ENCODE measurements at places on chromosomes 4 and X.

DNA sequence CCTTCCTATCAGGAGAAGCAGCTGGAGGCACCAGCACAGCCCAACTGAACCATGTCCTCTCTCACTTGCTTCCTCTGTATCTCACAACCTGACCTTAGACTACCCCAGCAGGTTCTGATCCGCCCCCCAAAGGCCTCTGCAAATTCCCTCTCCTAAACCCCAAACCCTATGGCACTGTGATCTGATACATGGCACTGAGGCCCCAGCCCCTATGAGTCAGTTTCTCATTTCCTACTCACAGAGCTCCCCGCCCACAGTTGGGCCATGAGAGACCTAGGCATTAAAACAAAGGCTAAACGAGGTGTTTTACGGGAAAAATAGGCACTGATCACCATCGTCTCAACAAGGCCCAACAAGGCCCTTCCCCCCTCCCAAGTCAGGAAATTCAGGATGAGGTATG lies 19.1 kb downstream of the SASH3 start:
- DNase-seq: no peak

- DNase-seq: no peak
These were observed 6.5 kb upstream of the GLRA3 start for GRCh38 chr4:174835536-174835935.

DNA sequence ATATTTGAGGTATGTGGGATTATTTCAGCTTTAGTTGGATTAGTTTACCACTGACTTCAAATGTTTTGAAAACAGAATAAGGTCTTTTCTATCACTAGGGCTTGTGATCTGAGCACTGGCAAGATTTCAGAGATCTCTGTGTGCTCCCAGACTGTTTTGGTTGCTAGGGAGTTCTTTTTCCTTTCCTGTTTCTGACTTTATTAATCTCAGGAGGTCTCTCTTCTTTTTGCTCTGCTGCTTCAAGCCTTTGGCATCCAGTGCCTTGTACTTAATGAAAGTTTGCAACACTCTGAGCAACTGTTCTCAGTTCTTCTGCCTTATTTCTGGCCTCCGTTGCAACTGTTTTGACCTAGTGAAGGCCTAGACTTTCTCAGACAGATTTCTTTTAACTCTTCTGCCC lies 32.1 kb upstream of the PAQR3 start:
- no peak for DNase-seq

DNA sequence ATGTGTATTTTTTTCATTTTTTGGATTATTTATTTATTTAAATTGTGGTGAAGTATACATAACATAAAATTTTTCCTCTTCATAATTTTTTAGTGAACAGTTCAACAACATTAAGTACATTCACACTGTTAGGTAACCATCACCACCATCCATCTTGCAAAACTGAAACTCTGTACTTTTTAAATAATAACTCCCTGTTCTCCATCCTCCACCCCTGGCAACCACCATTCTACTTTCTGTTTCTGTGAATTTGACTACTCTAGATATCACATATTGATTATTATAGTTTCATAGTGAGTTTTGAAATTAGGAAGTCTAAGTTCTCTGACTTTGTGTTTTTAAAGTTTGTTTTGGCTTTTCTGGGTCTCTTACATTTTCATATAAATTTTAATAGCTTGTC lies 89.3 kb upstream of the STX18 start:
- DNase-seq: no peak

- DNase-seq: no peak
These were observed 21.0 kb downstream of the MSX1 start for GRCh38 chr4:4880492-4880891.

DNA sequence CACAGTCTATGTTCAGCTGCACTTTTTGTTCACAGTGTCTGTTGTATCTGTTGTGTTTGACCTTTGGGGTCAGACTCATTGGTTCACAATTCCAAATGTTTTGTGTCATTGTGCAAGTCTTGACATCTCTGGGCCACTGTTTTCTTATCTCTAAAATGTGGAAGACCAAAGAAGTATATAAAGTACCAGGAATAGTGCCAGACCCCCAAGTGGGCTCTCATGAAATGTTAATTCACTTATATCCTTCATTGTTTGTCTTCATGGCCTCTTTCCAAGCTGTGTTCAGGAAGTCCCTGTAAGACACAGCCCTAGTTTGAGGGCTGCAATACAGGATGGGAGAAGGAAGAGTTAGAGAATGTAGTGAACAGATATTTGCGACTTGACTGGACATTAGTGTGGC lies 468.3 kb upstream of the BOD1L1 start:
- no peak for DNase-seq

- DNase-seq: no peak
These were observed 81.5 kb downstream of the RCHY1 start for GRCh38 chr4:75432683-75433082.

DNA sequence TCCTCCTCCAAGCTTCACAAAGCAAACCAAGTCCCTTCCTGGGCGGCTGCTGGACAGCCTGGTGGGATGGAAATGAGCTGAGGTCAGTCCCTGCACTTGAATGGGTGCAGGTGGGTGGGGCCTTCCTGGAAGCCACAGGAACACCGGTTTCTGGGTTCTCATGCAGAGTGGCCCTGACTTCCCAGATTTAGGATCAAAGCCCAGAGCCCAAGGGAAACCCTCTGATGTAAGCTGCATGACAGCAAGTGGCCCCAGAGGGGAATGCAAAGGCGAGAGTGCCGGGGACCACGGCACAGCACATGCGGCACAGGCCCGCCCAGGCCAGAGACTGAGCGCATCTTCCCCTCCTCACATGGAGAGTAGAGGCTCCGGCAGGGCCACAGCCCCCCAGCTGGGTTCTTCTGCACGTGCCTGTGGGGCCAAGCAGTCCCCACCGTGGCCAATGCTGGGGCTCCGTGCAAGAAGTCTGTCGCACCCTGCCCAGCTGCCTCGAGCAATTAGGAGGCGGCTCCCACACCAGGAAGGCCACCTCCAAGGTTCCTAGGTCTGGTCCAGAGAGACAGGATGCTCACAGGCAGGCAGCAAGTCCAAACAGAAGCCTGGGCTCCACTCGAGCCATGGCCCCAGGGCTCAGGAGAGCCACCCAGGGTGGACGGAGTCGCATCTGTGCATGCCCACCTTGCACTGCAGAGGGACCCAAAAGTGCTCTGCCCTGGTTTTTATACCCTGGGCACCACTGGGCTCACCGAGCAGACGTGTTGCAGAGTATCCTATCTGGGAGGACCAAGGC lies 83.0 kb downstream of the HTRA3 start:
- no peak for DNase-seq

DNA sequence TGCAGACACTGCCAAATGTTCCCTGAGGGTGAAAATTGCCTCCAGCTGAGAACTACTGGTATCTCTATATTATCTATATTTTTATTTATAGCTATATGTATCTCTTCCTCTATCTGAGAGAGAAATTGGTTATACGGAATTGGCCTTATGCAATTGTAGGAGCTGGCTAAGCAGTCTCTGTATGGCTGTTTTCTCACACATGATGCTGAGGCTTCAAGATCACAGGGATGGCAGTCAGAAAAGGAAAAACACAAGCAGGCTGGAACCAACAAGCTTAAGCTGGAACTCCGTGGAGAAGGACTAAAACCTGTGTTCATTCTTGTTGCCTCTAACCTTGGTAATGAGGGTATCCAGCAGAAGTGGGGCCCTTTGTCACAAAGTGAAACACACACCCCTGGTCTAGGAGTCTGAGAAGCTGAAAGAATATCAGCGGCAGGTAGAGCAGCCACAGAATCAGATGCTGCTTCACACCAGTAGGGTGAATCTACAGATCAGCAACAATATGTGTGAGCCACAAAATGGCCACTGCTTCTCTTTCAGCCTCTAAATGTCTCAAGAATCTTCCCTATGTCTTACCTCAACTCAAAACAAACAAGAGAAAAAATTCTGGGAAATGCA lies 166.5 kb upstream of the PPP1R2C start:
- DNase-seq: no peak

Data from NCI-H1694 (cell line).